Keratinocyte (primary cell): ENCODE measurements at places on chromosomes 2 and 18.

DNA sequence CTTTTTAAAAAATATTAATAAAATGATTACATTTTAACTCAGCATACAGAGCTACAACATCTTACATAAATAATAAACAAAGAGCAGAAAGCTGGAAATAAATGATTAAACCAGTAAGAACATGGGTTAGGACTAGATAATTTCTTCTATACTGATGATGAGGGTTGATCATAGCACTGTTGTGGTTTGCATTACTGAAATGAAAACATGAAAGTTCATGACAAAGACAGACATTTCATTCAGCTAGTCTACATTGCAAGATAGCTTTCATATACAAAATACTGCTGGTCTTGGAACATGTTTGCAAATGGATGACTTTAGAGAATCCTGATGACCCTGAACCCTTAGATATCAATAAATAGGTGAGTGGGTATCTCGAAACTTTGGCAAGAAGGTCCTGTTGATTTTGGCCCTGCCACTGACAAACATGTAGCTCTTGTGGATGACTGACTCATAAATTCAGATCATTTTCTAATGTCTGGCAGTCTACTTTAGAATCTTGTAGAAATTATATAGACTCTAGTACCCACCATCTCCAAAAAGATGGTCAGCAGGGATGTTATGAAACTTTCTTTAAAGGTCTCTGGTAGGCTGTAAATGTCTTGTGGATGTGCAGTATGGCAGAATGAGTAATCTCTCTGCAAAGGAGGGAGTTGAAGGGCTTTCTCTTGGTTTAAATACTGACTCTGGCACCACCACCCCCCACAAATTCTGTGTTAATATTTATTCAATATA, 15.5 kb upstream of the CDC42EP3 start:
- no peak for DNase-seq

GRCh38 chr2:134244086-134244485, 9.8 kb upstream of the MGAT5 start:
- no peak for DNase-seq

GRCh38 chr18:13390711-13391110, 172.2 kb downstream of the LDLRAD4 start:
- DNase-seq = no peak

DNA sequence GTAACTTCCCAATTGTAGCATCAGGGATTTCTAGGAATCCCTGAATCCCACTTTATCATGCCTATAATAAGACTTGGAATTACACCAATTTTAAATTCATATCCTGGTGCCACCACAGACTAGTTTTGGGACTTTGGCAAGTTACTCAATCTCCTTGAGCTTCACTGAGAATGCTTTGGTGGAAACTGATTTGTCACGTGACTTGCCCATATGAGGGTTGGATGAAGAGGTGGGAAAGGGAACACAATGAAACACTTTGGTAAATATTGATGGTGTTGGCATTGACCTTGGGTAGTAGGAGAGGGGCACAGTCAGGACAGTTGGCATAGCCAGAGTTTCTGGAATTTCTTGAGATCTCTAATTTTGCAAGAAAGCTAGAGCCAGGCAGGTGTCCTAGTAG, 452.2 kb downstream of the SLC4A3 start:
- DNase-seq = no peak

GRCh38 chr2:135299165-135299564, 231.9 kb downstream of the ZRANB3 start:
- peak; percentile 19 for DNase-seq

DNA sequence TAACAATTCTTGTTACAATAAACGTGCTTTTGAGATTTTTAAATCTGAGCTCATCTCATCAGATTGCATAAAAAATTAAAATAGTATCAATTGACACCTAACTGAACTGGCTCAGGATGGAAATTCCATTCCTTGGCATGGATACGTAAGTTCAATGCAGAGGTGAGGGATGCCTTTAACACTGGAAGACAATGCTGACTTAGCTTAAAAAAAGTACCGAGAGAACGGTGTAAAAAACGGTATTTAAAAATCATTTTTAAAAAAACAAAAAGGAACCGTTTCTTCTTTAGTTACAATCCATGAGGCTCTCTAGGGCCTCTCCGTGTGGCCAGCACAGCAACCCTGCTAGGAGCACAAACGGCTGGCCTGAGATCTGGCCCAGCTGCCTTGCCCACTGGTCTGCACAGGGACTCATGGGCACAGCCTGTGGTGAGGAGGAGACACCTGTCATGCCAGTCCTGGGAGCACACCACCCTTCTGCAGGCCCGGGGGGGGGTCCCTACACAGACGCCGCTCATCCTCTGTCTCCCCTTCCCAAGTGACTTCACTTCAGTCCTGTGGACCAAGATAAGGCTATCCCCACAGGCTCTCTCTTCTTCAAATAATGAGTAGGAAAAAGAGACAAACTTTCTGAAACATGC, 45.2 kb downstream of the FAM168B start:
- DNase-seq = no peak

- no peak for DNase-seq
These were observed 151.7 kb downstream of the MCFD2 start for GRCh38 chr2:46763861-46764260.
